ENCODE measurements at places on chromosomes 12 and 14.

DNA sequence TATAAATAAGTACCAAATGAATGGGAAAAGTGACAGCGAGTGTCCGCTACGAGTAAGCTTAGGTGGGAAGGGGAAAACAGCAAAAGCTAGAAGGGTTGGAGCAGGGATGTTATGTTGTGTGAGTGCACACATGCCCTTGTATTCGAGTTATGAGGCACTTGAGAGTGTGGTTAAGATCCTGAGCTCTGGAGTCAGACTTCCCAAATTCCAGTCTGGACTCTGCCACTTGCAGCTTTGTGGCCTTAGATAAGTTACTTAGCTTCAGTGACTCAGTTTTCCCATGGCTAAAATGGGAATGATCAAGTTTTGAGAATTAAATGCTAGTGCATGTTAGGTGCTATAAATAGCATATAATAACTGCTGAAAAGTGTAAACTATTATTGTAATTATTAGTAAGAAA, 44.9 kb downstream of the KTN1 start:
- no peak for ATAC-seq

GRCh38 chr12:52356031-52356761, 11.1 kb downstream of the KRT85 start:
- ATAC-seq, result no peak

DNA sequence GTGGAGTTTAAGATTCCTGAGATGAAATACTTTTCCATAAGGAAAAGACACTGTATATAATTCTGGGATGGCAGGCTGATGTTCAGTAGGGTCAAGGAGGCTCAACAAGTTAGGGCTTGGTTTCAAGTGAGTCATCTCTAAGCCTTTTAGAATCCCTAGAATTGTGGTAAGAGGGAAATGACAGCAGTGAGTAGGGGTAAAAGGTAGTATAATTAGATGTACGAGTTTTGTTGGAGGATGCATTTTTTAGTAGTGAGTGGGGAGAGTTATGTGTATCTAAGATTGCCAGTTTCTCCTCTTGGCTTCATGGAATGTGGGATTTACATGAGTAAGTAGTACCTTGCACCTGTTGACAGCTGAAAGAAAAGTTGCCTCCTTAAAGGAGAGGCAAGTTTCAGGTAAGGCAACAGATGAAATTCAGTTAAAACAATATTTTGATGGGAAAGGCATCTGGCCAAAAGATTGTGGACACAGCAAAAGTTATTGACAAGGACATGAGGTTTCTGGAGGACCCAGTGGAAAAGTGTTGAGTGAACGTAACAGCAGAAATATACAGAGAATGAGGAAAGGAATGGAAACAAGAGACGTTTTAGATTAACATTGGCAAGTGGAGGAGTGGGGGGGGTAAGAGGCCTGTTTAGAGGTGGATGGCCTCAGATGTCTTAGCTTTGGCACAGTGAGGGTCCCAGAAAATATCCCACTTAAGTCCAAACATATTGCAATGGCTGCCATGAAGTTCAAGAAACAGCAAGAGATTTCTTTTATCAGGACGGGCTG, 21.8 kb downstream of the LMO3 start:
- ATAC-seq, result no peak

- ATAC-seq, result no peak
These were observed 223.5 kb upstream of the SYT10 start for GRCh38 chr12:33663000-33663654.

GRCh38 chr12:565161-565560, 98.1 kb downstream of the NINJ2 start:
- ATAC-seq, result no peak

DNA sequence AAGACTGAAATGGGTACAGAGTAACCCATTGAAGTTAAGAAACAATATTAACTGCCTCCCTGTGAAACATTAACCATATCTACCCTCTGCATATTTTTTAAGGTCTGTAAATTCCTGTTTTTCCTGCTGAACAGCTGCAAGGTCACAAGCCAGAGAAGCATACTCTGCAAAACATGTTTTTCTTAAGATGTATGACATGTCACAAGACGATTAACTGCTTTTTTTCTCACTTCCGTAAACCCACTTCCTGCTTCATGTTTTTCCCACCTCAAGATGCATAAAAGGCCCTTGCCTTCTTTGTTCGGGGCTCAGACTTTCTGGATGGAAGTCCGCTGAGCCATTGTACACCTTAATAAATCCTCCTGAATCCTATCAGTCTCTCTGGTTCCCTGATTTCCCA, 504.7 kb upstream of the MIS18BP1 start:
- ATAC-seq, result no peak

- no peak for ATAC-seq
These were observed 54.6 kb downstream of the ZC3H14 start for GRCh38 chr14:88617479-88617878.

Measured in SK-N-SH treated with all-trans-retinoic acid at 6 μM for 48 hours (cell line).